ENCODE measurements at places on chromosomes 4 and X.

DNA sequence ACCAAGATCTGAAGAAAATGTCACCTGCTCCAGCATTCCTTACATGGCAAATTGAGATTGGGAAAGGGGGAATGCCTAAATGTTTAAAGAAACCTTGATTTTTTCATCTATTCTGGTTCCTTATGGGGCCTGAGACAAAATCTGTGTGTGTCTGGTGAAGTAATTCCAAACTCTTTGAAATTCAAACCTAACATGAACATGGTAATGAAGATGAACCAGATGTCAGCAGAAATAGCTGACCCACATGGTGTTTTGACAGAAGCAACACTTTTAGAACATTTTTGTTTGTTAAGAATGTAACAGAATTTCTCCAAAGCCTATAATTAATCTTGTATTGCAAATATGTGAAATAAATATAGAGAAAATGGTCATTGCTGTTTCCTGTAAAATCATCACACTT, 133.0 kb downstream of the PARM1 start:
- DNase-seq = no peak

DNA sequence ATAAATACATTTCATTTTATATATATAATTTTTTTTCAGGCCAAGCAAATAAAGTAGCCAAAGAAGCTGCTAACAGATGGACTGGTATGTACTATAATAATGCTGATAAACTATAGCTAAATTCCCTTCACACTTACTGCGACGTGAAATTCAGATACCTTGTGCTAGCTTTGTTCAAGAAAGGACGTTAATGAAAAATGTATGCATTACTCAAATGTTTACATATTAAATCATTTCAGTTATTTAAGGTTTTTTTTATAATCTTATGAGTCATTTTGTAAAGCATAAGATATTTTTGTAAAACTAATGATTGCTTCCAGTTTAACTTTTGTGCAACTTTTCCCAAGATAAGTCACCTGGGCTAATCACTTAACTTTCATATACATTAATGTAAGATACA, 57.2 kb upstream of the TMEM131L start:
- no peak for DNase-seq

GRCh38 chr4:74858921-74859562, 64.7 kb upstream of the BTC start:
- DNase-seq = no peak

DNA sequence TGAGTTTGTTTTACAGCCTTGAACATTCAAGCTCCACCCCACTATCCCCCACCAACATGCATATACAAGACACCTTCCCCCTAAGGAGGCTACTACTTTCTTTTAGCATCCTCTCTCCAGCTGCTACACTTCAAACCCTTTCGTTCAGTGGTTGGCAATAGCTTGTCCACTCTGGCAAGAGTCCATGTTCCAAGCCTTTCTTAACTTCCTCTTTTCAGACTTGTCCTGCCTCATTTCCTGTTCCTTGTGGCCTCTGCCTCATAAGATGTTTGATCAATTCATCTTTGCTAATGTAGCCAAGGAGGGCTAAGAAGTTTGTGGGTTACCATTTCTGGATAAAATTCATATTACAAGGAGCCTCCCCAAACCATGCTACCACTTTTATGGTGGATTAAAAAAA, 20.8 kb upstream of the ZCCHC12 start:
- DNase-seq = peak; percentile 59

DNA sequence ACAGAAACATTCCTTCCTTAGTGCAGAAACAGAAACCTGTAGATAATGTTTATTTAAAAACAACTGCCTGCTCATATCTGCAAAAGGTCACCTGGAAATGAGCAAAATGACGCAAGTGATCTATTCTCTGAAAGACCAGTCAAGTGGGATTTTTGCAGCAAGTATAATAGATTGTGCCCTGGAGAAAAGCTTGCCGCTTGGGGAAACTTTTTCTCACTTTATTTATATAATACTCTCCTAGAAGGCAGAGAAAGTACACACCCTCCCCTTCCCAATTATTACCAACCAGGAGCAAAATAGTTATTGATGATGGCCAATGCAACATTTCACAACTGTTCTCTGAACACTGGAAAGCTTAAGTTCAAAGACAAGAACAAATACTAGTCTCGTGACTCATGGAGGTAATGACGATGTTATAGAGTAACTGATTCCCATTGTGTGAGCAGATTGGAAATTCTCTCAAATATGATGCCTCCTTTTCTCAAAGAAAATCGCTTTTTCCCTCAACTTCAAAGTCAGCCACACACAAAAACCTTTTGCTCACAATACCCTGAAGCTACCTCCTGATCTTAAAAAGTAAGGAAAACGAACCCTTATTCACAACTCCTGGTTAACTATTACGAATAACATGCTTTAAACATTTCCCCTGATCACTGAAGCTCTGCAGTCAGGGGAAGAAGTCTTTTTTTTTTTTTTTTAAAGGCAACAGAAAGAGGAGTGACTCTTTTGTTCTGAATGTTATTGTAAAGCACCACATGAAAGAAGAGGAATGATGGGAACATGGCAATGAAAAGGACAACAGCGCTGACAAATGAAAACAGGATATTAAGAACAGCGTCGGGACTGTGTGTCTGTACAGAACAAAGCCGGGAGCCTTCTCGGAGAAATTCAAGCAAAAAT, 41.0 kb downstream of the MID1 start:
- peak; percentile 75 for DNase-seq

GRCh38 chr4:184688447-184688846, 38.9 kb downstream of the PRIMPOL start:
- DNase-seq = peak; percentile 97

DNA sequence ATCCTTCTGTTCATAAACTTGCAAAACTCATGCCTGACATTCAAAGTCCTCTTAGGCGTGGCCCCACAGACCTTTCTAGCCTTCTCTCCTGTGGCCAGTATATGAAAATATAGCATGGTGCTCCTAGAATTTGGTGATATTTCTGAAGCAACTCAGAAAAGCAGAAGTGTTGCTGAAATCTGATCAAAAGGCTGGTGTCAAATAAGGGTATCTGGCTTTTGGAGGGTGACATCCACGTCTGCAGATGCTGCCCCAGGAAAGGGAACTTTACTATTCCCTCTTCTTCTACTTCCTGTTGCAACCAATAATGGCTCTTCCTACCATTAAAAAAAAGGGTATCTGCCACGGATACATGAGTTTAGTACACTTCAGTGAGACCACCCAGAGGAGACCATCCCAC, 83.9 kb upstream of the RPS6KA3 start:
- DNase-seq = no peak

GRCh38 chrX:131988236-131988635, 34.9 kb upstream of the STK26 start:
- DNase-seq = no peak

DNA sequence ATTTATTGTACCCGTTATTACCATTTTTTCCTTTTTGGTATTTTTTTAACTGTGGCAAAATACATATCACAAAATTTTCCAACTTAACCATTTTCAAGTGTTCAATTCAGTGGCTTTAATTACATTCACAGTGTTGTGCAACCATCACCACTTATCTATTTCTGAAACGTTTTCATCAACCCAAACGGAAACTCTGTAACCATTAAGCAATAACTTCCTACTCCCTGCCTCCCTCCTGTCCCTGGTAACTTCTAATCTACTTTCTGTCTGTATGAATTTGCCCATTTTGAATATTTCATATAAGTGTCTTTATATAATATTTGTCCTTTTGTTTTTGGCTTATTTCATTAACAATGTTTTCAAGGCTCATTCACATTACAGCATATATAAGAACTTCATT, 57.4 kb upstream of the MSN start:
- DNase-seq = peak; percentile 80

GRCh38 chr4:186728631-186729271, 5.1 kb upstream of the FAT1 start:
- DNase-seq = no peak

DNA sequence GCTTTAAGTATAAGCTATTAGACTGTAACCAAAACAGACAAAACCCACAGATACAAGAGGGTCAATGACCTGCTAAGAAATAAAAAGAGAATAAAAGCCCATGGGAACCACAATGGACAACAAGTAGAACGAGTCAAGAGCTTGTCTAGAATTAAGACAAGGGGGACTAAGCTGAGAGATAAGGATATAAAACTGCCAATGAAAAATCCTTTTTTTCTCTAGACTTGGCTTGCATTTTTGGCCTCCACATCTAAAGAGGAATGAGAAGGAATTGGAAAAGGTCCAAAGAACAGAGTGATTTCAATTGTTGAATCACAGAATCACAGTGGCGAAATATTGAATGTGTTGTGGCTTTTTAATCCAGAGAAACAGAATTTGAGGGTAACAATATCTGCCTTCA, 135.7 kb downstream of the QDPR start:
- peak; percentile 5 for DNase-seq

- no peak for DNase-seq
Observed at GRCh38 chr4:121209171-121209570, 45.0 kb upstream of the TNIP3 start.

DNA sequence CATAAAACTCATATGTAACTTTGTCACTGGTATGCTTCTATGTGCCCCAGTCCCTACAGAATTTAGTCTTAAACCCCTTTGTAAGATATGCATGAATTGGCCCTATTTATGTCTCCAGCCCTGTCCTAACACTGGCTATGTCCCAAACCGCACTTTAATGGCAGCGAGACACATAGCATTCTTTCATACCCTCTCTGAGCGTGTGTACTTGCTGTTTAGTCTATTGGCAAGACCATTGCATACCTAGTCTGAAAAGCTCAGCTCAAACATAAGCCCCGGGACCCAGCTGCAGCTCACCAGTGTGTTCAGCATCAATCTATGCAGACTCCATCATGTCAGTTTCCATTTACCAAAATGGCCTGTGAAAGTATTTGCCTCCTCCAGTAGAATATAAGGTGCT, 1018.4 kb upstream of the TENM3 start:
- no peak for DNase-seq

DNA sequence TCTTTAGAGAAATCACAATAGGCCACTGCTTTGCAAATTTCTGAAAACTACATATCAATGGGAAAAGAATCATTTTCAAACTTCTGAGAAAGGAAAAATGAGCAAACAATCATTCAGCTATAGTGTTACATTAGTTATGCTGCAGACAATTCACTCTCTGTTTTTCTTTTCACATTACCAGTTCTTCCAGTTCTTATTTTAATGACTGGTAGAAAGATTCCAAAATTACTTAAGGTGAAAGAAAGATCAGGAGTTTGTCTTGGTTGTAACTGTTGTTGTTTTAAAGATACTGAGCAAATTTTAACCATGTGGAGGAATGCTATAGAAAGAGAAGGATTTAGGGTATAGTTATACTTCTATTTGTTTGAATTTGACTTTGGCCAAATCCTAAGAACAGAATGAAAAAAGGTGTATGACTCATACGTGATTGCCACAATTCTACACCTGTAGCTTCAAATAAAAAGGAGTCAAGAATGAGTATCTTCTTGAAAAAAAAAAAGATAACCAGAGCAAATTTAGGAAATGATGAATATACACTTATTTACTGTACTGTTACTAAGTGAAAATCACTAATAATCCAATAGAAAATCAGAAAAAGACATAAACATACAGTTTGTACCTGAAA, 21.0 kb upstream of the RASGEF1B start:
- no peak for DNase-seq

- no peak for DNase-seq
Observed at GRCh38 chr4:7773401-7774180, 166.1 kb downstream of the AFAP1 start.

Data from lung microvascular endothelial cell (primary cell).